CD4-positive, alpha-beta T cell treated with Interleukin-4 for 4 hours (primary cell): ENCODE measurements at places on chromosomes 16 and 17.

- no peak for DNase-seq
These were observed 18.2 kb downstream of the PGS1 start for GRCh38 chr17:78396441-78397337.

- no peak for DNase-seq
These were observed 128.7 kb downstream of the TANGO6 start for GRCh38 chr16:68972013-68972412.

DNA sequence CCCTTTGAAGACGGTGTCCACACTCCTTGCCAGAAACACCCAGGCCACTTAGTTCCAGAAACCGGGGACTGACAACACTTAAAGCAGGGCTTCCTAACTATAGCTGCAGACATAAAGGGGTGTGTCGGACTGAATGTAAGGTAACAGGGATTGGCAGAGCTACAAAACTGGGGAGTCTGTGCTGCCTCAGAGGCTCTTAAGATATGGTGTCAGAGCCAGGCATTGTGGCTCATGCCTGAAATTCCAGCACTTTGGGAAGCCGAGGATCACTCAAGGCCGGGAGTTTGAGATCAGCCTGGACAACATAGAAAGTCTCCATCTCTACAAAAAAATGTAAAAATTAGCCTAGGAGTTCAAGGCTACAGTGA, 14.2 kb upstream of the NLRC3 start:
- no peak for DNase-seq

DNA sequence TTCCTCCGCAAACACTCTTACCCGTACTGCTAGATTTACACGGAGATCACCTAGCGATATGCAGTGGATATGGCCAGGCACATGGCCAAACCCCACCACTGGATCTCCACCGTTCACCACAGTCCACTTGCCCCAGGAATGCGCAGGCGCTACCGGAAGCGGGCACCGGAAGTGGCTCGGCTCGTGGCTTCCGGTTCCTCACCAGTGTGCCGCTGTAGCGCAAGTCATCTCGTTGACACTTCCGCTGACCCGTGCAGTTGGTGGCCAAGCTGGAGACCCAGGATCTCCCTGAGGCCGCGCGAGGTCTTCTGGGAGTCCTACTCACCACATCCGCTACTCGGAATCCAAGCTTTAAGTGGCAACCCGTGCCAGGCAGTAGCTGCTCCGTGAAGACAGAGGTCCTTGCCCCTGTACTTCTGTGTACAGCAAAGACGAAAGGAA, 11.5 kb downstream of the ZNF597 start:
- peak; percentile 26 for DNase-seq
